Common myeloid progenitor, CD34-positive (primary cell): ENCODE measurements at places on chromosomes 5 and 9.
A peak's percentile ranks its signal among the peaks of the same experiment; 100 is the strongest.

- DNase-seq, result no peak
Measured at GRCh38 chr5:115656404-115656803, 30.6 kb upstream of the TMED7 start.

DNA sequence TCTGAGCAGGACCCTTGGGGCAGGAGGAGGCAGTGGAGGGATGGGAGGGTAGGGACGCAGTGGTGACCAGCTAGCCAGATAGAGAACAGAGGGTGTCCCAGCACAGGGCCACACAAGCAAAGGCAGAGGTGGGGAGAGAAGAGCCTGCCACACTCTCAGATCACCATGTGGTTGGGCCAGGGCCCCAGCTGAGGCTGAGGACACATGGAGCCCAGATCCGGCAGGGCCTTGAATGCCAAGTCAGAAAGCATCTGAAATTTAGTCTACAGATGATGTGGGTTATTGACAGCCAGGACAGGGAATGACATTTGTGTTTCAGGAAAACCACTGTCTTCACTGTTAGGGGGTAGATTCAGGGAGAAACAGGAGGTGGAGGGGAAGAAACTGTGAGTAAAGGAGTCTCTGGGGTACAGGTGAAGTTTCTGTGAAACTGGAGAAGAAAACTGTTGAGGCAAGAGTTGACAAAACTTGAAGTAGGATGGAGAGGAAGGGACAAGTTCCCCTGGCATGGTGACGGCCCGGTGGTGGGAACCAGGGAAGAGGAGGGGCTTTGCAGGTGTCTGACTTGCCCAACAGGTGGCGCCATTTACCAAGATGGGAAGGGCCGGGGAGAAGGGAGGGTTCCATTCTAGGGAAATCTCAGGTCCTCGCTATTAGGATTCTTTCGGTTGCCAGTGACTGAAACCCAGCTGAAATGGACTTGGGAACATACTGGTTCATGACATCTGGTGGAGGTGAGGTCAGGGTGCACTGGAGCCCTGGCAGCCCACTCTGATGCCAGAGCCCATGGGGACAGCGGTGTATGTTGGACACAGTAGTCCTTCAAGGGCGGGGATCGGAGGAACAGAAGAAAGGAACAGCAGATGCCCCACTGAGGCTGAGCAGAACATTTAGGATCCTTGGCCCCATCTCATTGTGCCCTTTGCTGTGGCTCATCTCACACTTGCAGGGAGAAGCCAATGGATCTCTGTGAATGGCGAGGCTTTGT is 100.1 kb downstream of the KCNIP1 start:
- peak; percentile 68 for DNase-seq

DNA sequence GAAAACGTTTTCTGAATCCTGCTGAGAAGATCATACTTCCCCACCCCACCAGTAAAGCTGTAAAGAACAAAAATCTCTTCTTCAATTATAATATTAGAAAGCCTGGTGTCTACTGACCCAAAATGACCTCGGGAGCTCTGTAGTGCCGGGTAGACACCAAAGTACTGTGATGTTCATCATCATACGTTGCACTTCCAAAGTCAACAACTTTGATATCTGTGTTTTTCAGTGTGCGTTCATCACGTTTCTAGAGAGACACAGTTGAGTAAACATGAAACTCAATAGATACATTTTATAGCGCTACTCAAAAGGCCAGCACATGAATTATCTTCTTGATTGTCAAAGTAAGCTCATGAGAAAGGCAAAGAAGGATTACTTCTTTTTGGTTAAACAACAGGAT is 14.6 kb downstream of the CLK4 start:
- no peak for DNase-seq

GRCh38 chr5:163552536-163552935 is 47.1 kb downstream of the MAT2B start:
- no peak for DNase-seq

DNA sequence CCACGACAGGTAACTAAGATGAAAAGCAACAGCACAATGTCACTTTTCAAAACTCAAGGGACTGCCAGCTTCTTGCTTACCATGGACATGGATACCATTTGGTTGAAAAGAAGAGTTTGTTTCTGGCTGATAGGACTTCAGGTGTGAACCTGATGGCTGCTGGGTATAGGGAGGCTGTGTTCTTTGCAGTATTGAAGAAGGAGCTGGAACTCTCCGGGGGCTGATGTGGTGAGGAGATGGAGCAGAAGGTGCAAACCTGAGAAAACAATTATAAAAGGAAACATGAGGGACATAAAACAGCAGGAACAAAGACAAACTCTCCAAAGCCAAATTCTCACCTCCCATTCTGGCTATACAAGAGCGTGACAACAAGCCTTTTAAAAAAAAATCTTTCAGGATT is 330.1 kb upstream of the RFX3 start:
- DNase-seq, result no peak

- DNase-seq, result peak; percentile 83
Measured at GRCh38 chr5:14628346-14628745, 36.2 kb upstream of the OTULIN start.

GRCh38 chr5:84885485-84886258 is 501.0 kb upstream of the EDIL3 start:
- no peak for DNase-seq

DNA sequence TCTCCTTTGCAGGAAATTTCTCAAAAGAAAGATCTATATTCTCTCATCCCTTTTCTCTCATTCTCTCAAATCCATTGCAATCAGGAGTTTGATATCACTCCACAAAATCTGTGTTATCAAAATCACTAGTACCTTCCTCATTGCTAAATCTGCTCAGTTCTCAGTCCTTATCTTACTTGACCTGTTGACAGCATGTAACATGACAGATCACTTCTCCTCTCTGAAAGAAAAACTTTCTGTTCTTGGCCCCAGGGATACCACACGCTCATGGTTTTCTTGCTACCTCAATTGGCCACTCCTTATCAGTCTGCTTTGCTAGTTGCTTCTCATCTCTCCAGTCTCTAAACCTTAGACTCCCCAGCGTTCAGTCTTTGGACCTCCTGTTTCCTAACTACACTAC is 22.1 kb downstream of the SRP19 start:
- no peak for DNase-seq

- peak; percentile 87 for DNase-seq
Measured at GRCh38 chr5:76404223-76405211, 1.4 kb downstream of the IQGAP2 start.

DNA sequence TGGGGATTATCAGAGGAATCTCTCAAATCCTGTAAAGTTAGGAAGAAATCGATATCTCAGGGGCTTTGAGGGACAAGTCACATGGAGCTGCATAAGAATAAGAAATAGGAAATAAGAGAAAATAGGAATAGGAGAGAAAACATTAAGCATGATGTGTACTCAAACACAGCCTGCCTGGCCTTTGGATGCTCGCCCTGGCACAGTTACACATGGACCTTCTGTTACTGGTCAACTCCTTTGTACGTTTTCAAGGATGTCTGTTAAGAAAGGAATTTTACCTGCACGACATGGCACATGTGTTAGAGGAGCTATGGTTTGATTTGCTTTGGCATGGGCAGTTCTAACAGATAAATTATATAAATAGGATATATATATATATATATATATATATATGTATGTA is 321.2 kb downstream of the CDH12 start:
- no peak for DNase-seq

DNA sequence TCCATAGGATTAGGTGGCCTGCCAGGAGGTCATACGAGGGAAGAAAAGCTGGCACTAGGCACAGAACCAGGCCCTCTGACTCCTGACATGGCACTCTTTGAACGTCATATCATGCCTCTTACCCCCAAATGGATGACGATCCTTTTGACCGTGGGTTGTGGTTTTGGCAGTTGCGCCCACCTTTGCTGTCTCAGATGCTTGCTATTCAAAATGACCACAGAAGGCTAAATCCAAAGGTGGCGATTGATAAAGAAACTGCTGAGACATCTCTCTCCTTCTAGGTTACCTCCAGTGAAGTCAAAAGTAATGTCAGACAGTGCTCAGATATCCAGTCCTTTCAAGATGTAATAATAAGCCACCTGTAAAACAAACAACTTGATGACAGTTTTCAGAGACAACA is 385.0 kb downstream of the EFNA5 start:
- DNase-seq, result peak; percentile 13

DNA sequence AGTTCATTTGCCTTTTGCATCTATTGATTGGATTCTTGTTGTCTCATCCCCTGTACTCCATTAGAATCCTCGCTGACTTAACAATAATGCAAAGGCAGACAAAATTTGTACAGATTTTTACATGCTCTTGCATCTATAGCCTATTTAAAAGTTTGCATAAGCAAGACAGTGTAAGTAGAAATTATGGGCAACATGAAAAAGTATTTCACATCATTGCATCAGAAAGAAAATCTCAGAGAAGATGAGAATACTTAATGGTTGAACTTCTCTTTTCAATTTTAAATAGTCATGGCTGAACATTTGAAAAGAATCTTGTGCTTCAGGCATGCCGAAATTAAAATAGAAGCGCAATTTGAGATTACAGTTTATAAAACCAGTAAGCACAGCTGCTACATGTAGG is 226.4 kb downstream of the EFNA5 start:
- no peak for DNase-seq

DNA sequence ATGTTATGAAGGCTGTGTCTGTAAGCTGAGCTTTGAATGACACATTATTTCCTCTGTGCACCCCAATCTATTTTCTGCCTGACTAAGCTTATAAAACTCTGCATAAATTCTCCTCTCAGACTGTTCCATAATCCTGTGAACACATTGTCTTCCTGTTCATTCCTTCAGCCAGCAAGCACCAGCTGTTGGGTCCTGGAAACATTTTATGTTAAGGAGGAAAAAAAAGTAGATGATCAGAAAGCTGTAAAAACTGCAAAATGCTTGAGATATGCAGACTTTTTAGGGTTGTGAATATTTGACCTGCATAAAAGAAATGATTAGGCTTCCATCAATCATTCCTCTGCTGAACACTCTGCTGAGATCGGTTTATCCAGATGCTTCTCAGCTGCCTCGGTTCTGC is 1246.0 kb upstream of the DMAC1 start:
- no peak for DNase-seq

DNA sequence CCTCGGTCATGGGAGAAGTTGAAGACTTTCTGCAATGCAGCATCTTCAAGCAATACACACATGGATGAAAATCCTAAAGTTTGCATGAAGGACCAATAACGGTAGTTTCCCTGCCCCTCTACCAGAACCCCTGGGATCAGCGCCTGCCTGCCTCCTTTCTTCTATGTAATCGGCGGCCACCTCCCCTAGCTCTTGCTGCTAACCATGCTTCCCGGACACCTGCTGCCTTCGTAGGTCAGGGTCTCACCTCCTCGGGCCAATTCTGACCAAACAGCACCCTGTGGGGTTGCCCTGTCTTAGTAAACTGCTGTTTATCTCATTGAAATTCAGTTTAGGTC is 388 bp upstream of the MED10 start:
- no peak for DNase-seq

DNA sequence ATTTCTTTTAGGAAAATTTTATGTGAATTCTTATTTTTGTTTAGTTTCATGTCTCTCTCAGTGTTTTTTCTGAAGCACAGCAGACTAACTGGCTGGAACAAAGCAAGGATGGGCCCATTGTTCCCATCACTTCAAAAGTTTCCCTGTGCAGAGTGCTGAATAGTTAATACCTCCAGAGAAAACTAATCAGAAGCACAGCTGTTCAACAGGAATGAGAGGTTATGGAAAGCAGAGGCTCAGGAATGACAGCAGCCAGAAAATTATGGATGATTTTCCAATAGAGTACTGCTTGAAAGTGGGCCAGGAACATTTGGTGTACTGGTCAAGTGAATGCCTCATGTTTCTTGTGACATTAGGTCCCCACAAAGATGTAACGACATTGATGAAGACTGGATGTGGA is 173.0 kb upstream of the TARS1 start:
- no peak for DNase-seq
